CD4-positive, alpha-beta T cell treated with Interleukin-4 for 1 hour (primary cell): ENCODE measurements at places on chromosomes 2 and 18.
A peak's percentile ranks its signal among the peaks of the same experiment; 100 is the strongest.

GRCh38 chr2:113304702-113305101, 26.0 kb upstream of the PAX8 start:
- no peak for DNase-seq

- DNase-seq, result no peak
Observed at GRCh38 chr2:235876099-235876679, 292.0 kb downstream of the GBX2 start.

DNA sequence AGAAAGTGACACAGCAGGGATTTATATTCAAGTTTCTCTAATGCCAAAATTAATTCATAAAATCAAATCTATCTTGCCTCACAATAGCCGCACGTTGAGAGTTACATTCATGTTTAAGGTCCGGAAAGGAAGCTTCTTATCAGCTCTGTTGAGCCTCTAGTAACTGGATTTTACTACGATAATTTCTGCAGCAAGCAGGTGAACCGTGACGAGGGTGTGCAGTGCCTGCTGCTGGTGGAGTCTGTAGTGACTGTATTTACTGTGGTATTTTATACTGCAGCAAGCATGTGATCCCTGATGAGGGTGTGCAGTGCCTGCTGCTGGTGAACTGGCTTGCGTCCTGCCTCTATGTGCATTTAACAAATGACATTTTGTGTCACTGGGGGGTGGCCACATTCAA, 120.0 kb downstream of the SNTG2 start:
- no peak for DNase-seq

DNA sequence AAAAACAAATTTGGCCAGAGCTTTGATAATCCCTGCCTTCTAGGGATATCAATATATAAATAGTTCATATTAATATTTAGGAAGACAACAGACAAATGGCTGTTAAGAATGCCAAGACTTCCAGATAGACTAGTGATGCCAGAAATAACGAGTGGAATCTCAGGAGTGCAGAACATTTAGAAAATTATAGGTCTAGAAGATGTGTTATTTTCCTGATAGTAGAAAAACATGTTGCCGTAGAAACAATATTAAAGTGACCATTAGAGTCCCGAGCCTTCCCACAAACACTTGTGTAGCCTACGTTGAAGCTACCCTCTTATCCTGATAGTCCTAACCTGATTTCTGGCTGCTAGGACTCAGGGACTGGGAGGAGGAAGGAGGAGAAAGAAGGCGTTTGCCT, 54.3 kb upstream of the ITGA6 start:
- no peak for DNase-seq

- peak; percentile 48 for DNase-seq
Observed at GRCh38 chr2:55168221-55169154, 63.6 kb downstream of the CLHC1 start.

DNA sequence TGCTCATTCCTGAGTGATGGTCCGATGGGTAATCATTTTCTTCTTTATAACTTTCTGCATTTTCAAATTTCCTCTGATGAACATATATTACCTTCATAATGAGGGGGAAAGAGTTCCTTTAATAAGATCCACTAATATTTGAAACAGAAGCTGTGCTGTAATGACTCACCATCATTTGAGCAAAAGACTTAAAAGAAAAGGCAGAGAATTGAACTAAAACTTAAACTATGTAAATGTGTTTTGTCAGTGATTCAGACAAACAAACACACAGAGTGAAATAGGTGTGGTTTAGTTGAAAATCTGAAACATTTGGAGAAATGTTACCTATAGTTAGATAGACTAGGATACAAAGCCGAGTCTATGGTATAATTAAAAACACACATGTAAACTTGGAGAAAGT, 209.6 kb downstream of the STK39 start:
- no peak for DNase-seq

GRCh38 chr2:168666339-168666738, 136.1 kb upstream of the NOSTRIN start:
- DNase-seq, result no peak

GRCh38 chr2:45748239-45748638, 96.8 kb downstream of the PRKCE start:
- DNase-seq, result no peak

DNA sequence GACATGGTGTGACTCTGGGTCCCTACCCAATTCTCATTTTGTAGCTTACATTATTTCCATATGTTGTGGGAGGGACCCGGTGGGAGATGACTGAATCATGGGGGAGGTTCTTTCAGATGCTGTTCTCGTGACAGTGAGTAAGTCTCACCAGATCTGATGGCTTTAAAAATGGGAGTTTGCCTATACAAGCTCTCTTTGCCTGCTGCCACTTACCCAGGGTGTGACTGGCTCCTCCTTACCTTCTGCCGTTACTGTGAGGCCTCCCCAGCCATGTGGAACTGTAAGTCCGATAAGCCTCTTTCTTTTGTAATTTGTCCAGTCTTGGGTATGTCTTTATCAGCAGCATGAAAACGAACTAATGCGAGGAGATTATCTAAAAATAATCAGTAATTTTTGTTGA, 1683.2 kb upstream of the SLC39A10 start:
- DNase-seq, result no peak

DNA sequence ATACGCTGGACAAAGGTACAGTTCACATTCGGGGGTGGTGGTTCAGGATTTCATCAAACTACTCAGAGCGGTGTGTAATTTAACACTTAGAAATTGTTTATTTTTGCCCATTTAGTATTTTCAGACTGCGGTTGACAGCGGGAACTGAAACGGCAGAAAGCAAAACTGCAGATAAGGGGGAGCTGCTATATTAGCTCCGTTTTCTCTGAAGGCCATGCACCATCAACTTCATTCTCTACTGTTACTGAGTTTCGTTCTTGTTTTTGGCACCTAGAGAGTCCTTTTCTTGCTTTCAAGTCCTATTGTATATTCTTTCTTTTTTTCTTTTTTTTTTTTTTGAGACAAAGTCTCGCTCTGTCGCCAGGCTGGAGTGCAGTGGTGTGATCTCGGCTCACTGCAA, 121.5 kb upstream of the SP3 start:
- DNase-seq, result no peak

- no peak for DNase-seq
Observed at GRCh38 chr2:70698847-70699246, 69.2 kb downstream of the ADD2 start.

DNA sequence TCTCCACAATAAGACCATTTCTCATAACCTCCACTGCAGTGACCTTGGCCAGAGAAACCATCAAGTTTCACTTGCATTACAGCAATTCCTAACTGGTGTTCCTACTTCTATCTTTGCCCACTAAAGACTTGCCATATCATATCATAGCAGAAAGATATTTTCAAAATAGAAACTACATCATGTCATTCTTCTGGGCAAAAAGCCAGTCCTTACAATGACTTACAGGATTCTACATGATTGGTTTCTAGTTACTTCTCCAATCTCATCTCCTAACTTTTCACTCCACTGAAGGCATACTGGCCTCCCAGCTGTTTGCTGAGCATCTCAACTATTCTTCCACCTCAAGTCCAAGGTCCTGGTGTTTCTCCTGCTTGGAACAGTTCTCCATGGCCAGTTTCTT, 151.4 kb downstream of the HNMT start:
- no peak for DNase-seq

DNA sequence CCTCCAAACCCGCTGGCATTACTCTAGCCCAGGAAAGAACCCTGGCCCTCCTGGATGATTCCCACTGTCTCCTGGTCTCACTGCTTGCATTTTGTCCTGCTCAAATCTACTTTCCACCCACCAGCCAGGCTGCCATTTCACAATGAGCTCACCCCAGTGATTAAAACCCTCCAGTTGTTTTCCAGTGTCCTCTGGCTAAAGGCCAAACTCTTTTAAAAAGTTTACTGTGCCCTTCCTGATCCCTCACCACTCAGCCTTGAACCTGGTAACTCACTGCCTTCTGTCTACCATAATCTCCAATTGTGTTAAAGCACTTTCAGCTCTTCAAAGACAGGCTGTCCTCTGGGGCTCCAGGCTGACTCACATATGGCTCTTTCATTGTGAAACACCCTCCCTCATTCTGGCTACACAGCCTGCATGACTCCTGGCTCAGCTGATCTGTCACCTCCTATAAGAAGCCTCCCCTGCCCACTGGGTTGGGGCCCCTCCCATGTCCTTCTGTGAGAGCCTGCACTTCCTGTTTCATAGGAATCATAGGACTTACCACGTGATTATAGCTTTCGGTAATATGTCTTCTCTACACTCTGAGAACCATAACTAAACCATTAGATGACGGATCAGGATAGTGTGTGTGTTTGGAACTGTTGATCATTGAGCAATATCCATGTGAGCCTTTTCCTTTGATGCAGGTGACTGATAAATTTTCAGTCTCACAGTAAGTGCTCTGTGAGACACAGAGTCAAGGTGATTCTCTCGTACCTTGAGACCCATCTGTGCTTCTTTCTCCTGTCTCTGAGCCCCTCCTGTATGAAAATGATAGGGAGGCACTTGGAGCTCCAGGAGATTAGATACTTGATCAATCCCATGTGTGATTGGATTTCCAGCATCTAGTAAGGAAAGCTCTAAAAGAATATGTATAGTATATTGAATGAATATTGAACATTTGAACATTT, 590.8 kb upstream of the ID2 start:
- DNase-seq, result peak; percentile 19

GRCh38 chr2:112644155-112644932, 1.4 kb upstream of the SLC20A1 start:
- DNase-seq, result no peak

DNA sequence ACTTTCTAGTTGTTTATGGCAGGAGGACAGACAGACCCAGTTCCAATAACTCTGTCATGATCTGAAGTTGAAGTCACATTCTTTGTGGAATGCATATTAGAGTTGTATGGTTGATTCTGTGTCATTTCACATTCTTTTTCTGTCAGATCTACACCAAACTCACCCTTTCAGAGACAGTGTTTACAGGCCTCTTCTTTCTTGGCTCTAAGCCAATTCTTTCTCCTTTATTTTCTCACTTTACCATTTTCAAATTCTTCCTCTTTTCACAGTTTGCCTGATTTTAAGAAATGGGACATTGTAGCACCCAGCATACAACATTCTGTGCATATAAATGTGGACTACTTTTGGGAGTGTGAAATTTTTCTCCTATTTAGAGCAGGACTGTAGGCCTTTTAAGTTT, 103.7 kb downstream of the CCDC85A start:
- no peak for DNase-seq

DNA sequence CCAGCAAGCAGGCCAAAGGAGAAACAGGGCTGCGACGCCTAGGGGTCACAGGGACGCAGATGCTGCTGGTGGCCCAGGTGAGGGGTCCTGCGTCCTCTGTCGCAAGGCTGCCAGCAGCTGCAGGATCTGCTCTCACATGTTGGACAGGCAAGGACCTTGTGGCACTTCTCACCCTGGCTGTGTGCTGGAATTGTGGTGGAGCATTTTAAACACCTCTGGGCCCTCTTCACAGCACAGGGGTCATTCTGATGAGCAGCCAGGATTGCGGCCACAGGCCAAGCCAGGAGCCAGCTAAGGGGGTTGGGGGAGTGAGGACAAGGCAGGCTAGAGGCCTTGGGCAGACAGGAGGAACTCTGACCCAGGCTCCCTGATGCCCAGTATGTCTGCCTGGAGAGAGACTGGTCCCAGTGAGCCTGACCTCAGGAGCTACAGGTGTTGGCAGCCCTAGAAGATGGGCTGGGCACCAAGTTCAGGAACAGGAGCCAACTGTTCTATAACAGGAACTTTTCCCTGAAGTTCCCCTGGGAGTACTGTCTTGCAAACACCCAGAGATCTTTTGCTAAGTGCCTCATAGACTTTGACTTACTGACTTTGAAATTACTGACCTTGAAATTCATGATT, 40.2 kb downstream of the EFR3B start:
- no peak for DNase-seq

GRCh38 chr18:48184118-48184517, 225.1 kb downstream of the ZBTB7C start:
- no peak for DNase-seq

DNA sequence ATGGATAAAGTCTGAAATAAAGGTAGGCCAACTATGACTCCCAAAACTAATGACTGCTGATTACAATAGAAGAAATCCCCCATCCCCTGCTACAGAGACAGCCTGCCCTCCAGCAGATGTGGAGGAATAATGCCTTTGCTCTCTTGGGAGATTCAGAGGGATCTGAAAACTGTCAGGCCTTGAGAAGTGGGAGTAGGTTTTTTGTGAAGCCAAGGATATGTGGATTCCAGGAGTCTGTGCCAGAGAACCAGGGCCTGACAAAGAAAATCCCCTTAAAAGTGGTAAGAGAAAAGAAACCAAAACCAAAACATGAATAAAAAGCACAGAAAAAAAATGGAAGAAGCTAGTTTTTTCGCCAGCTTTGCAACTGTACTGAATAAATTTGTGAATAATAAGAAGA, 397.6 kb downstream of the ZNF521 start:
- no peak for DNase-seq

DNA sequence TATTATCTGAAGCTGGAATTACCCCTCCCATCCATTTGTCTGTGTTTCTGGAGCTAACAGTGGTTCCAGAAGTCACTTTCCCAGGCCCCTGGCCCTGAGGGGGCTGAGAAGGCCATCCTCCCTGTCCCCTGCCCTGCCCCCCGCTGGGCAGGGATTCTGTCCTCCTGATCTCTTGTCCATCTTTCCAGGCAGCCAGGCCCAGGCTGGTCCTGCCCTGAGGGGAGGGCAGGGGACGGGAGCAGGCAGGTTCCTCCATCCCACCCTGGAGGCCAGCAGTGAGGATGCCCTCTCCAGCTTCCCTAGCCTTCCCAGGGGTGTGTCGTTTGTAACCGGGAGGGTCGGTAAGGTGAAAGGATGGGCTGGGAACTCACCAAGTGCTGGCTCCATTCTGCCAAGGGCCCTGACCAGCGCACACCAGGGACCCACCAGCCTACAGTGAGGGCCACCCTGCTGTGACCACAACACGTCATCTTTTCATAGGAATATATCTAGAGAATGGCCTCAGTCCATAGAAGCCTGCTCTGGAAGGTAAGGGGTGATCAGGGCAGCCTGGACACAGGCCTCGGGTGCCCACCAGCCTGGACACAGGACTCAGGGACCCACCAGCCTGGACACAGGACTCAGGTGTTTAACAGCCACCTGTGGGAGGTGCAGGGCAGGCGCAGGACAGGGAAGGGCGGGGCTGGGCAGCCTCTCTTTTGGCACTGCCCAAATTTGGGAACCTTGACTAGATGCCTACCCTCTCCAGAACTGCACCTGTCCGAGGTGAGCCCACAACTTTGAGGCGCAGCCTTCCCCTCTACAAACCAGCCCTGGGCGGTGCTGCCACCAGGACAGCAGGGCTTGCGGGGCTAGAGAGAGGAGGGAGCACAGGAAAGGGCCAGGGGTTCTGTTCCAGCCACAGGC, 35.8 kb upstream of the GPC1 start:
- DNase-seq, result peak; percentile 6

DNA sequence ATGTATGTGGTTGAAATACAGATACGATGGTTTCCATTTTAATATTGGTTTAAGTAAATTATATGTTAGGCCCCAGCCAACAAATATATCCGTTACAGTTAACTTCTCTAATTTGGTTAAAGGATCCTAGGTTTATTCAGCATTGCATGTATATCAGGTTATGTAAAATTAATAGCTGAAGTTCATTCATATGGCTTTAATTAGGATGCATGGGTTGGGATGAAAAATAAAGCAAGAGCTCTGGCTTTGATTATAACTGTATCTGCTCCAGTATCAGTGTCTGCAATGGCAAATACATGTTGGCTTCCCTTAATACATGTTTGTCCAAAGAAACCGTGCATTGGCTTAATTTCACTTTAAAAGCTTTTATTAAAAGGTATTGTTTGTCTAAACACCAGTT, 435.7 kb upstream of the SETBP1 start:
- no peak for DNase-seq

GRCh38 chr2:110126086-110126773, 10.6 kb upstream of the MALL start:
- DNase-seq, result no peak

GRCh38 chr2:173991856-173992588, 26.8 kb upstream of the SP3 start:
- DNase-seq, result no peak

- no peak for DNase-seq
Observed at GRCh38 chr2:181042706-181043105, 62.3 kb downstream of the UBE2E3 start.
